T-helper 1 cell treated with Interleukin-12 subunit alpha and Interleukin-12 subunit beta and Interleukin-4 antibody, amounts not matched to agents 30 ng/mL and 1 ng/mL, for 36 hours (primary cell): ENCODE measurements at places on chromosomes 2 and 18. TPM values are rescaled to one million over a fixed set of nuclear protein-coding genes. Genes with fewer than 3 reads are reported as not detected.

The POTEJ gene
- total RNA-seq = not detected in 2 replicates

The UNC80 gene
- not detected in 2 replicates for total RNA-seq

The IL36G gene
- total RNA-seq = 0.29 TPM in 1 of 2 replicates, not detected in the other

The SCN2A gene
- total RNA-seq = not detected in 2 replicates

The ZNF892 gene
- 3.2 and 3.9 TPM in 2 replicates for total RNA-seq

The ACTG2 gene
- total RNA-seq = not detected in 2 replicates

The CNTNAP5 gene
- total RNA-seq = not detected in 2 replicates

The AMER3 gene
- not detected in 2 replicates for total RNA-seq

The ANKRD30BL gene
- not detected in 2 replicates for total RNA-seq

The EGR4 gene
- 0.27 and 0.56 TPM in 2 replicates for total RNA-seq

The ZC3H6 gene
- 7.2 and 9.0 TPM in 2 replicates for total RNA-seq

The ITGAV gene
- 8.5 and 10.1 TPM in 2 replicates for total RNA-seq

The TUBA3E gene
- total RNA-seq = not detected in 2 replicates

The INO80D gene
- 34.1 and 35.9 TPM in 2 replicates for total RNA-seq
